H1 (cell line): ENCODE measurements at places on chromosomes 1 and 21.

- DNase-seq: no peak
These were observed 23.2 kb upstream of the QSOX1 start for GRCh38 chr1:180131510-180131909.

- no peak for DNase-seq
These were observed 62.0 kb upstream of the GALNT2 start for GRCh38 chr1:230005040-230005439.

- DNase-seq: no peak
These were observed 387.8 kb upstream of the ADGRL2 start for GRCh38 chr1:81412954-81413353.

DNA sequence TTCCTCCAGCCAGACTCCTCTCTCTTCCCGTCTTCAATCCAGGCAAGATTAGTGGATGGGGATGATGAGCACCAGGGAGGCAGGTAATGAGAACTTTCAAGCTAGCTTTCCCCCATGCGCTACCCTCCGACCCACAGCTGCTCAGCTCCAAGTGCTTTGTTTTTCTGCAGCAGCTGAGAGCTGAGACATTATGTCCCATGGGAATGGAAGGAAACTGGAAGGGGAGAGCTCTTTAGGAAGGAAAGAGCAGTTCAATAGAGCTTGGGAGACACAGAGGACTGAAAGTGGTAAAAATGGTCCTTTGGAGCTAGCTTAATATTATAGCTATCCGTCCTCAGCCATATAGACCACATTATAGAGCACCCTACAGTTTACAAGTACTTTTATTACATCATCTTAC is 39.8 kb downstream of the RAB3B start:
- DNase-seq: no peak

DNA sequence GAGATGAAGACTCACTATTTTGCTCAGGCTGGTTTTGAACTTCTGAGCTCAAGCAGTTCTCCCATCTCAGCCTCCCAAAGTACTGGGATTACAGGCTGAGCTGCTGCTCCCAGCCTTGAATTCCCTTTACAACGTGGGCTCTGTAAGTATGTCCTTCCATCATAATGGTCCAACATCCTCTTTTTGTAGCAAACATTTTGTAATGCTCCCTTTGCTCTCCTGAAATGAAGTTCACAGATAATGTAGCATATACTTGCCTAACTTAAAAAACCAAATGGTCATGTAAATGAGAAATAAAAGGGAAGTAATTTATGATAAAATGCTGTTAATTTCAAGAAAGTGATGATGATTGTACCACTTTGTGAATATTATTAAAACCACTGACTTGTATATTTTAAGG is 30.5 kb upstream of the THEM4 start:
- no peak for DNase-seq

GRCh38 chr1:225465793-225466517 is 38.1 kb upstream of the LBR start:
- no peak for DNase-seq

GRCh38 chr1:174116042-174116441 is 43.3 kb upstream of the RABGAP1L start:
- DNase-seq: no peak

- no peak for DNase-seq
These were observed 6.9 kb downstream of the STXBP3 start for GRCh38 chr1:108753363-108753762.

GRCh38 chr1:17610713-17611112 is 71.2 kb downstream of the ARHGEF10L start:
- no peak for DNase-seq

GRCh38 chr1:233543338-233544255 is 70.3 kb upstream of the KCNK1 start:
- DNase-seq: no peak

GRCh38 chr1:106181866-106182265 is 874.6 kb upstream of the PRMT6 start:
- DNase-seq: no peak

- DNase-seq: no peak
These were observed 22.4 kb upstream of the ASB17 start for GRCh38 chr1:75954586-75954985.

- DNase-seq: no peak
These were observed 14.1 kb downstream of the GPR88 start for GRCh38 chr1:100552031-100552430.

GRCh38 chr1:29673228-29673500 is 436.8 kb downstream of the PTPRU start:
- DNase-seq: no peak

DNA sequence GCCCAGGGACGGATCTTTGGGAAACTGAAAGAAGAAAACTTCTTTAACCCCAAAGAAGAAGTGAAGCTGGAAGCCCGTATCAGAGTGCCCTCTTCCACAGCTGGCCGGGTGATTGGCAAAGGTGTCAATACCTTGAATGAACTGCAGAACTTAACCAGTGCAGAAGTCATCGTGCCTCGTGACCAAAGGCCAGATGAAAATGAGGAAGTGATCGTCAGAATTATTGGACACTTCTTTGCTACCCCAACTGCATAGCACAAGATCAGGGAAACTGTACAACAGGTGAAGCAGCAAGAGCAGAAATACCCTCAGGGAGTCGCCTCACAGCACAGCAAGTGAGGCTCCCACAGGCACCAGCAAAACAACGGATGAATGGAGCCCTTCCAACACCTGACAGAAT is 114.0 kb downstream of the NBPF12 start:
- no peak for DNase-seq

GRCh38 chr1:116288201-116288598 is 84.8 kb upstream of the ATP1A1 start:
- DNase-seq: no peak

DNA sequence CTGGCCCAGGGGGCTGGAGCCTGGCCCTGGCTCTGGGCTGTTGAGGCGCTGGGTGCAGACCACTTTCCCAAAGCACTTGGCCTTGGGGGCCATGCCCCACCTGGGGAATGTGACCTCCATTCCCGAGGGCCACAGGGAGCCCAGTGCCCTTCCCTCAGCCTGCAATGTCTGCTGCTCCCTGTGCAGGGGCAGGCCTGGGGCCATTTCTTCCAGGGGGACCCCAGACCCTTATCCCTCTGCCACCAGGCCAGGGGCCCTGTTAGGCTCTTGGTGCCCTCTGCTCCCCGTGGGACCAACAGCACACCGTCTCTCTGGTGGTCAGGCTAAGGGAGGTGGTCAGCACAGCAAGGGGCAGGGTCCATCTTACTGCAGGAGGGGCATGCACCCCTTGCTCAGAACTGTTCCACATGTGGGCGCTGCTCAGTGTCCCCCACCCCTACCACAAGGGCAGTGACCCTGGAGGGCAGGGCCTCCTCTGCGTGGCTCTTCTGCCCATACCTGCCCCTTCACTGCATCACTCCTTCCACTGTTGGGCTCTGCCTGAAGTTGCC is 1.1 kb upstream of the TMEM52 start:
- no peak for DNase-seq

GRCh38 chr1:59908682-59909081 is 17.9 kb downstream of the CYP2J2 start:
- no peak for DNase-seq

- DNase-seq: no peak
These were observed 10.5 kb downstream of the WNT9A start for GRCh38 chr1:227937031-227937837.

- no peak for DNase-seq
These were observed 106.5 kb downstream of the SLC16A1 start for GRCh38 chr1:112849425-112850033.
